ENCODE measurements at places on chromosomes 1 and 21.

- no peak for DNase-seq
Measured at GRCh38 chr1:15185617-15186016, 32.1 kb downstream of the TMEM51 start.

DNA sequence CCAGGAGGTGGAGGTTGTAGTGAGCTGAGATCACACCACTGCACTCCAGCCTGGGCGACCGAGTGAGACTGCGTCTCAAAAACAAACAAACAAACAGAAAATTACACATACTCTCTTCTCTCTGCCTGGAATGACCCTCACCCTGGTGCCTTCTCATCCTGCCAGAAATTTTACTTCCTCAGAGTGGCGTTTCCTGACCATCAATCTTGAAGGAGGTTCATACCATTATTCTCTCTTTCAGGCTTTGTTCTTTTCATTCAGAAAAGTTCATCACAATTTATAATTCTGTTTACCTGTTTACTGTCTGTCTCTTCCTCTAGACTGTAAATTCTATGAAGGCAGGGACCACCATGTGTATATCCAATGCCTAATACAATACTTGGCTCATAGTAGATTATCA is 79.3 kb downstream of the RPS6KA1 start:
- DNase-seq, result no peak

DNA sequence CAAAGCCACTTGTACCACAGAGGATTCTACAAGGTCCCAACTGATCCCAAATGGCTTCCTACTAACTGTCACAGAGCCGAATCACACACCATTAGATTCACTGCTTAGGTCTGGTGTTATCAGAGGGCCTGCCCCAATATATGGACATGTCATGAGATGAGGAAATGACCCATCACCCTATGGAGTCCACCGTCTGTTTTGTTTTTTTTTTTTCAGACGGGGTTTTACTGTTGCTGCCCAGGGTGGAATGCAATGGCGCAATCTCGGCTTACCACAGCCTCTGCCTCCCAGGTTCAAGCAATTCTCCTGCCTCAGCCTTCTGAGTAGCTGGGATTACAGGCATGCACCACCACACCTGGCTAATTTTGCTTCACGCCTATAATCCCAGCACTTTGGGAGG is 83.8 kb upstream of the ETS2 start:
- no peak for DNase-seq

GRCh38 chr21:21045518-21045917 is 47.3 kb downstream of the NCAM2 start:
- no peak for DNase-seq

DNA sequence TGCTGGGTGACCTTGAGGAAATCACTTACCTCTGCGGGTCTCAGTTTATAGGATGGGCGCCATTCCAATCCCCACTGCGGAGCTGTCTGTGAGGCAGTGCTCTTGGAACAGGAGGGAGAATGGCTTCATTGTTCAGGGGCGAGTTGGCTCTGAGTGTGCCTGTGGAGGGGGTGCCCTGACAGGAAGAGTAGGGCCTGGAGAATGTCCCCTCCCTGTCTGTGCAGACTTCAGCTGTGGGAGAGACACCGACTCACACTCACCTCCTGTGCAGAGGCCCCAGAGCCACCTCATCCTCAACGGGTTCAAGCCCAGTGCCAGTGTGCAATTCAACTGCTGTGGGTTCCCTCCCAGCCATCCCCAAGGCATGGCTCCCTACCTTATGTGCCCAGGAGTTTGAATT is 17.1 kb downstream of the ADORA1 start:
- DNase-seq, result no peak
